ENCODE measurements at places on chromosomes 4 and X. TPM values are rescaled to one million over a fixed set of nuclear protein-coding genes. Genes with fewer than 3 reads are reported as not detected.

DNA sequence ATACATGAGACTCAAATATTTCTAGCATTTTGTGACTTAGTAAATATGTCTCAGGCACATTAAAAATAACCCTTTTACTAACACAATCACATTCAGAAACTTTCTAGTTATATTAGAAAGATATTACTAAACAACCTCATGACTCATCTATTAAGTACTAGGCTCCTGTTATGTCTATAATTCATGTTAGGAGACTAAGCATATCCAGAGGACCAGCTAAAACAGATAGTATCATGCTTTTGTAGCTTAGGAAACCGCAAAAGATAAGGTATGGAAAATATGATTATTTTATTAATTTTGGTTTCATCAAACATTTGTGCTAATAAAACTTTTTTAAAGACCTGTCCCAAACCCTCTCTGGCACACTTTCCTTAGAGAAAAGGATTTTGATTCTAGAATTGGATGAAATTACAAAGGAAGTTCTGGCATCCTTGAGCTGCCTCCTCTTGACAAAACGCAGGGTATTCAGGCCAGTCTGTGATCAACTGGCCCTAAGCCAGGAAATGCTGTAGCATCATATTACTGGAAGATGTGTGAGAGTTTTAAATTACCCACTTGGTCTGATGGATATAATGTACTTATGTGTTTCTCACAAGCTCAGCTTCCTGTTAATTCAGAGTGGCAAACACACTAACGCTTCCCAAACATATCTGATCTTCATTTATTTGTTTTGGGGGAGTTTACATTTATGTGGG is 60.4 kb downstream of the NRK start:
- no peak for DNase-seq

- no peak for DNase-seq
Observed at GRCh38 chrX:5644776-5645175, 583.9 kb downstream of the NLGN4X start.

WDR17 gene
- polyA plus RNA-seq: 1.1 TPM

DNA sequence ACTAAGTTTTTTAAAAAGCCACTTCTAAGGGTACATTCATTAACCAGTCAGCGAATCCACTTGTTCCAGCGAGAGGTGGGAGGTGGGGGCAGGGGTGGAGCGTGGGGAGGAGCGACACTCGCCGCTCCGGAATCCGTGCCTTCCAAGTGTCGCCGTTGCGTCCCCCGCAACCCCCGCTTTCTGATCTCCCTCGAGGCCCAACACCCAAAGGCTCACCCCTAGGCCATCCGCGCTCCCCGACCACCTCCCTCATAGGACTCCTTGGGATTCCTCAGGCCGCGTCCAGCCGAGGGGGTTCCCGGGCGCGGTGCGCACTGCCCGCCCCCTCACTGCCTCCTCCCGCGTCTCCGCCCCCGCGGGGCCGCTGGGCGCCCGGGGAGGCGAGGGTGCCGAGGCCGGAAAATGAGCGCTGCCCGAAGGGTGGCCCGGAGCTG is 108.1 kb upstream of the STOX2 start:
- DNase-seq: no peak

- no peak for DNase-seq
Observed at GRCh38 chrX:124736553-124737270, 390.3 kb downstream of the SH2D1A start.

GRCh38 chr4:2868877-2869487 is 25.3 kb downstream of the ADD1 start:
- no peak for DNase-seq

GRCh38 chr4:8830611-8831200 is 40.9 kb downstream of the HMX1 start:
- no peak for DNase-seq

DNA sequence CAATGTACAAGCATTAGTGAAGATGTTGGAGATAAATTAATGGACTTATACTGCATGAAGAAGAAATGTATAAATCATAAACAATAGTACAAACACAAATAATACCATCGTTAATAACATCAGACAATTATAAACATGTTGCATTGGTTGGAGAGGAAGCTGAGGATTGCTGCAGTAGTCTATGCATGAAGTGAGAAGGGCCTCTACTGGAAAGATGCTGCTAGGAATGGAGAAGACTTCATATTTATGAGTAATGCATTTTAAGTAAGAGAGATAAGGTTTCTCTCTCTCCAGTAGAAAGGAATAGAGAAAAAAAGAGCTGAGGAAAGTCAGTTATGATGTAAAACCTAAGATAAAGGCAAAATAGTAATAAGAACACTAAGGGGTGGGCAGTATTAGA is 247.8 kb downstream of the GRID2 start:
- no peak for DNase-seq

DNA sequence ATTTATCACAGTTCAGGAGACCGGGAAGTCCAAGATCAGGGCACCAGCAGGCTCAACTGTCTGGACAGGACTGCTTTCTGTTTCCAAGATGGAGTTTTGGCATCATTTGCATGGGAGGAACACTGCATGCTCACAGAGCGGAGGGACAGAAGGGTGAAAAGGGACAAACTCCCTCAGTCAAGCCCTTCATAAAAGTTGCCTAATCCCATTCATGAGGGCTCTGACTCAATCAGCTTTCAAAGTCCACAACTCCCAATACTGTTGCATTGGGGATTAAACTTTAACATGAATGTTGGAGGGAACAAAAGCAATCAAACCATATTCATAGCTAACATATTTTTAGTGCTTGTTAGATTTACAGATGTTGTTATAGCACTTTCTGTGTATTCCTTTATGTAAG is 158.9 kb upstream of the MAD2L1 start:
- no peak for DNase-seq

- DNase-seq: no peak
Observed at GRCh38 chr4:144820728-144821085, 174.8 kb downstream of the HHIP start.

HTN1 gene
- polyA plus RNA-seq: not detected

AMBN gene
- polyA plus RNA-seq: not detected

GRCh38 chr4:97987019-97987648 is 156.1 kb downstream of the STPG2 start:
- no peak for DNase-seq

DNA sequence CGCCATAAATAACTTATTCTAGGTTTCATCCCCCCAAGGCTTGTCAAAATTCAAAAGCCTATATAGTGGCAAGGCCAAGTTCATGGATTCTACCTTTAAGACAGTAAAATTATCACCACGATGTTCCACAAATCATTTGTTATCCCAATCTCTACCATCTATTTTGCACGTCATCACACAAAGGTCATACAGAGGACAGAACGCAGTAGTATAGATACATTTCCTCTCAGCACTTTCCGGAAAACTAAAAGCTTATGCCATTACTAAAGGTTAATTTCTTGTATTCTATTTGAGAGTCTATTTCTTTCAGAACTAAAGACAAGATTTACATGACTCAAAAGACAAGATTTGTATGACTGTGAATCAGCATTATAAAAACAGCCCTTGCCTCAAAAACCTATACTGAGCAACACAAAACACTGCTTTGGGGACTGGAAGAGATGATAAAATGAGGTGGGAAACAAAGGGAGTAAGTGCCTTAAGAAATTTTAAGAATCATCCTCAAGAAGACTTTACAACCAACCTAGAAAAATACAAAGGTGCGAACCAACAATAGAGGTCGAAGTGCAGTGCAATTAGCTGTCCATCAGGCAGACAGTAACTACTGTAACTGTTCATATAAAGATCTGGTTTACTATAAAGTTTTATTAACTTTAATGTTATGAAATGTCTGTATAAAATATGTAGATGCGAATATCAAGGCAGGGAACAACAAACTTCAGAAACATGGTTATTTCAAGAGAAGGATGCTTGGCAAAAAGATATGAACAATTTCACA is 7.6 kb downstream of the UBE2D3 start:
- DNase-seq: no peak

- DNase-seq: no peak
Observed at GRCh38 chr4:148060264-148061140, 328.6 kb downstream of the ARHGAP10 start.

PRDX4 gene
- polyA plus RNA-seq: 278 TPM

DNA sequence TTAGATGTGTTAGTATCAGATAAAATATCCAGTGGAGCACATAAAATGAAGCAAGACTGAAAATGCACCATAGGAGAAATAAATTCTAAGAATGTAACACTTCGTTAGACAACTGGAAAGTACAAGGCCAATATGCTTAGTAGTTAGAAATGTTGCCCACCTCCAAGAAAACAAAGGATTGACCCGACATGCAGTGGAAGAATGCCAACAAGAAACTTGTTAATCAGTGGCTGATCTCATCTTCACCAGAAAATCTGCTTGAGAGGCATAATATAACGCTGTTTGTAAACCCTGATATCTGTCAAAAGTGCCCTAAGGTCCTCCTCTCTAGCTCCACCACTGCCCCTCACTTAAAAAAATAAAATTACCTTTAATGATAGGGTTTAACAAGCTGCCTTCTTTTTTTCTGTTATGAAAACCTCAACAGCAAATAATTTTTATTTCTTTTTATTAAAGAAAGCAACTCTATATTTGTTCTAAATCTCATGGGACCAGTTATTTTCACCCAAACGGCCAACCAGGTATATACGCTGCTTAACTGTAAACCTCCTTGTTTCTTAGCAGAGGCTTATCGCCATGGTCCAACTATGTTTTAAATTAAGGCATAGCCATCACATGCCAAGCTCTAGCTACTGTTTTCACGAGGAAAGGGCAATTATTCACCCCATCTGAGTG is 1.8 kb downstream of the RASGEF1B start:
- no peak for DNase-seq

USP17L10 gene
- polyA plus RNA-seq: not detected

SLC7A11 gene
- polyA plus RNA-seq: 80.5 TPM

FRAS1 gene
- polyA plus RNA-seq: under 0.01 TPM

GRCh38 chr4:78186597-78187543 is 129.7 kb downstream of the FRAS1 start:
- DNase-seq: no peak

GRCh38 chr4:170169699-170170098 is 79.9 kb upstream of the AADAT start:
- DNase-seq: no peak

DNA sequence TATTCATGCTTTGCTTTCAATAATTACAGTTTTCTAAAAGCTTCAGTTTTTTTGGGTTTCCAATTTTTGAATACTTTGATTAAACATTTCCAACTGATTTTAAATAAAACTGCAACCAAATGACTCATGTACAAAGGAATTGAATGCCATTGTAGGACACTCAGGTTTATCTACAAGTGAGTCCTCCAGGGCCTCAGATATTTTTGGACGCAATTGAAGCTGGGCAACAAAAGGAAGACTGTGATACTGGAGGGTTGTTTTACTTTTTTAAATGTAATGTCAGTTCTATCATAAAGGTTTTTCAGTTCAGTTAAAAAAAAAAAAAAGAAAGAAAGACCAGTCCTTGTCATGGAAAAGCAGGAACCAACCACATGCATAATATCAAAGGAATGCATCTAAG is 64.2 kb downstream of the MAGEA10 start:
- DNase-seq: no peak

CDKN2AIP gene
- 12.0 TPM for polyA plus RNA-seq

DNA sequence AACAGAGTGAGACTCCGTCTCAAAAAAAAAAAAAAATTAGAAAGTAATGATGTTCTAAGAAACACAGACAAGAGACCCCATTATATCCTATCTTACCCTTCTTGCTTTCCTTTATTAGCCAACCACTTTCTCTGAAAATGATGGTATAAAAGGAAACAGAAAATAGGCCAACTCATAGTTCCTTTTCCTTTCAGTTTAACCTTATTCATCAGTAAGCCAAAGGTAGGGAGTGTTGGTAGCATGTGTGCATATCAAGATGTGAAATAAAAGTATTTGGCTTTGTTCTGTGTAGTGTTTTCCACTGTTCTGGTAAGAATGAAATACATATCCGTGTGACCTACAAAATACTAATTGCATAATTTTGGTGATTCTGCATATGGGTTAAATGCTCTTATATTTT is 266.6 kb downstream of the ZNF674 start:
- no peak for DNase-seq

CPLX1 gene
- 0.11 TPM for polyA plus RNA-seq

- DNase-seq: no peak
Observed at GRCh38 chr4:188660796-188661195, 521.6 kb downstream of the TRIML1 start.

CHIC1 gene
- 7.3 TPM for polyA plus RNA-seq

GRCh38 chr4:121829511-121829910 is 5.8 kb upstream of the CCNA2 start:
- DNase-seq: no peak

- DNase-seq: no peak
Observed at GRCh38 chrX:720825-721224, 90.2 kb downstream of the SHOX start.

GRCh38 chrX:6660567-6661264 is 125.8 kb upstream of the VCX3A start:
- no peak for DNase-seq

- DNase-seq: no peak
Observed at GRCh38 chrX:150607201-150607600, 38.8 kb downstream of the MTM1 start.

- DNase-seq: no peak
Observed at GRCh38 chr4:146638786-146639505, at the start of gene POU4F2. POU4F2 (plus strand) TSS chr4:146638893; CDS start chr4:146639141, 248 bp downstream.

DNA sequence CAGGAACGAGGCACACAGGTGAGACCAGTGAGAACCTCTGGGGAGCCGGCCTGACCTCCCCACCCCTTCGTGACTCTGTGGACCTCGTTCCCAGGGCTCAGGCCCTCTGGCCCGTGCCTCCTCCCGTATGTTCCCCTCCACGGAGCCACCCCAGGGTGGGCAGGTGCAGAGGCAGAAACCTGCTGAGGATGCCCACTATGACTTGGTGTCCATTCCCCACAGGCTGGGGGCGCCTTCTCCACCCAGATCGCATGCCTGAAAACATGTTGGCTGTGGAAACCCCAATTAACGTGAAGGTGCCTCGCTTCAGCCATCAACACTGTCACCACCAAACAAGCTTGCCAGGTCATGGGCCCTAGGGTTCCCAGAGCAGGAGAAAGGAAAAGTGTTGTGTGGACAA is 27.0 kb downstream of the BLOC1S4 start:
- DNase-seq: no peak

- no peak for DNase-seq
Observed at GRCh38 chrX:14274691-14275090, 245.0 kb upstream of the GEMIN8 start.
